Ammon's horn (tissue), 1 donor: ENCODE measurements at places on chromosomes 7 and 10.

DNA sequence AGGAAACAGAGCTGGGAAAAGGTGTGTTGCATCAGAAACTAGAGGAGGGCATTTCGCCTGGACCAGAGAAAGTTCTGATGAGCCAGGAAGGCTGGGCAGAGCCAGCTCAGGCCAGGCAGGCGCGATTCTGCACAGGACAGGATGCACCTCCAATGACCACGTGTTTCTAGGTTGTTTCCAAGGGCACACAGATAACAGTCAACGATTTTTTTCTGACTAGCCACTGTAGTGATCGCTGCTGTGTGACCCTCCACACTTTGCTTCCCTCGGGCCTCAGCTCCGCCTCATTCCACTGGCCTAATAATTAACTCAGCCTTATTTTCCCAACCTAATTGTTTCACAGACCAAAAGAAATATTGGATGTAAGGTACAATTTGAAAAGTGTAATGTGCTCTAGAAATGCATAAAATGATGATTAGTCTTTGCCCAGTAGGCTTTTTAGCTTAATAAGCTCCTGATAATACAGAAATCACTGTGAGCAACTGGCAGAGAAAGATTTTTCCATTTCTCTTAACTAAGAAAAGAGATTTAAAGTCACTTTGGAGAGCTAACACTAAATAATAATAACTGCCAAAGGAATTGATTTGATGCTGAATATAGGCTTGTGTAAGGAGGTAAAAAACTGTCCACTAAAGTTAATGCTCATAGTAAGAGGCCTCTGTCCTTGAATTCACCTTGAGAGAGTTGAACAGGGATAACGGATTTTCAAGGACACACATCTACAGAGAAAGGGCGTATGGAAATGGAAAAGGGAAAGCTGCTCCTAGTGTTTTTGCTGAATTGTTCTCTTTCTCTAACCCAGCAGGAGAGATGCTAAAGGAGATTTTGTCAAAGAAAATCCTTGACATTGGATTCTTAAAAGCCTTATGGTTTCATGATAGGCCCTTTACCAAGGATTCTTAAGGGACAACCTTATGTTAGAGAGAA lies 291.0 kb upstream of the C7orf33 start:
- no peak for DNase-seq

DNA sequence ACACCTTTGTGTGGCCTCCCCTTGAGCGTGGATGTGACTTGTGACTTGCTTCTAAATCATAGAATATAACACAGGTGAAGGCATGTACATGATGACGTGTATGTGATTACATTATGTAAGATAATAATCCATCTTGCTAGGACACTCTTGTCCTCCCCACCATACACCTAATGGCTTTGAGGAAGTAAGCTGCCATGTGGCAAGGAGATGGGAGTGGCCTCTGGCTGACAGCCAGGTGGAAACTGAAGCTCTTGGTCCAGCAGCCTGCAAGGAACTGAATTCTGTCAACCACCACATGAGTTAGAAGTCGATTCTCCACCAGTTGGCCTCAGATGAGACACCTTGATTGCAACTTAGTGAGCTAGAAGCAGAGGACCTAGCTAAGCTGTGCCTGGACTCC lies 67.4 kb upstream of the ELN start:
- no peak for DNase-seq

GRCh38 chr10:5449823-5450222 lies 37.5 kb downstream of the NET1 start:
- DNase-seq = peak; percentile 44

GRCh38 chr7:90597563-90598253 lies 1.6 kb downstream of the CDK14 start:
- DNase-seq = no peak

DNA sequence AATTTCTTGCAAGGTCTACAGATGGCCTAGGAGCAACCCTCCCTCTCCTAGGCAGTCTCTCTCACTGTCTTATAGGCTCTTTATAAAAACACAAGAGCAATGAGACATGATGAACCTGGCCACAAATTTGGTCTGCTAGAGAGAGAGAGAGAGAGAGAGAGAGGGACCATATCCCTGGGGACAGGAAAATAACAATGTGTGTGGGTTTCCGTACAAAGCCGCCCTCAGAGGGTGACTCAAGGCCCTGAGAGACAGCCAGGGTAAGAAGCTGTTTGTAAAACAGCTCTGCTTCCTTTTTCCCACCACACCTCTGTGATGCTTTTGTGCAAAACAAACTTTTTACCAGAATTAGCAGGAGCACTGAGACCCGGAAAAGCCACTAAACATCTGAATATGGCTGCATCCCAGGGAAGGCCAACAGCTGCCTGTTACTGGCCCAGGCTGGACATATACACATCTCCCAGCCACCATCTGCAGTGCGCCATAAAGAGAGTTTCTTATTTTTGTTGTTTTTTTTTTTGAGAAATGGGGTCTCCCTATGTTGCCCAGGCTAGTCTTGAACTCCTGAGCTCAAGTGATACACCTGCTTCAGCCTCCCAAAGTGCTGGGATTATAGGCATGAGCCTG lies 18.4 kb downstream of the GIMAP5 start:
- DNase-seq = no peak

- no peak for DNase-seq
These were observed 25.7 kb upstream of the FAM133B start for GRCh38 chr7:92615861-92616260.

GRCh38 chr10:10310498-10310897 lies 707.2 kb upstream of the CELF2 start:
- no peak for DNase-seq

GRCh38 chr7:99030951-99031350 lies 113.0 kb downstream of the SMURF1 start:
- no peak for DNase-seq

DNA sequence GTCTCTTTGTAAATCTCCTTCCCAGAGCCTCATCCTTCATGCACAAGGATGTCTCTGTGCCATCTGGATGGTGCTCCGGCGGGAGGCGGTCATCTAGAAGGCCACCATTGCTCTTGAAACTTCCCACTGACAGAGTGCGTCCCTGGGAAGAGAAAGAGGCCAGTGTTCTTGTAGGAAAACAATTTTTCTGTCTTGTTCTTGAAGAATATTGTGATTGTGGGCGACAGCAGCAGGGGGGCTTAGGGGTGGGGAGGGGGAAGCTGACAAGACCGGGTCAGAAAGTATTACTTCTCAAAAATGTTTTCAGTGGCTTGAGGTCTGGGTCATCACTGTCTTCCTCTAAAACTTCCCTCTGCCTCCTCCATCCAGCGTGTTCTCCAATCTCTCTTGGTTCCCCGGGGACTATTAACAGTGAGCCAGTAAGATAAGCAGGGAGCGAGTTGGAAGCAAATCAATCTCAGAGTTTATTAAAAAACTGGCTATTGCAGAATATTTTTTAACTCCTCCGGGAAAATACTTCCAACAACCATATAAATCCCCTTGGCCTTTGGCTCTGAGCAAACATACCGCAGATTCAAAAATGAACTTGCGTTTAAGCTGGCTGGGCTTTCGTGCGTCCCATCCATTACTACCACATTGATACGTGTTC lies 597.8 kb upstream of the MGMT start:
- no peak for DNase-seq

DNA sequence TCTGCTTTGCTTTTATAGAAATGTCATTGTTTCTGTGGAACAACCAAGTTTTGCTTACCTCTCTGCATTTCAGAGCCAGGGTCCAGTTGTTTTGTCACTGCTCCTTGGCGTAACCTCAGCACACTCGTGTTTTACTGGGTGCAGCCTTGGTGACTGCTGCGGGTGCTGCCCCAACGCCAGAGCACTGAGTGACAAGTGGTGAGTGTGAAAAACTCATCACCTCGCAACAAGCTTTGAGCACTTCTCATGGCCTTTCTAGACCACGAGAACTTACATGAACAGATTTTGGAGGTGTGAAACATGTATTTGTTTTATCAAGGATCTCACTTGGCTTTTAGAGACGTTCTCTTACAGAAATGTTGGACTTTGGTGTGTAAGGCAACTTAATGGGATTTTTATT lies 31.0 kb downstream of the GLRX3 start:
- no peak for DNase-seq

DNA sequence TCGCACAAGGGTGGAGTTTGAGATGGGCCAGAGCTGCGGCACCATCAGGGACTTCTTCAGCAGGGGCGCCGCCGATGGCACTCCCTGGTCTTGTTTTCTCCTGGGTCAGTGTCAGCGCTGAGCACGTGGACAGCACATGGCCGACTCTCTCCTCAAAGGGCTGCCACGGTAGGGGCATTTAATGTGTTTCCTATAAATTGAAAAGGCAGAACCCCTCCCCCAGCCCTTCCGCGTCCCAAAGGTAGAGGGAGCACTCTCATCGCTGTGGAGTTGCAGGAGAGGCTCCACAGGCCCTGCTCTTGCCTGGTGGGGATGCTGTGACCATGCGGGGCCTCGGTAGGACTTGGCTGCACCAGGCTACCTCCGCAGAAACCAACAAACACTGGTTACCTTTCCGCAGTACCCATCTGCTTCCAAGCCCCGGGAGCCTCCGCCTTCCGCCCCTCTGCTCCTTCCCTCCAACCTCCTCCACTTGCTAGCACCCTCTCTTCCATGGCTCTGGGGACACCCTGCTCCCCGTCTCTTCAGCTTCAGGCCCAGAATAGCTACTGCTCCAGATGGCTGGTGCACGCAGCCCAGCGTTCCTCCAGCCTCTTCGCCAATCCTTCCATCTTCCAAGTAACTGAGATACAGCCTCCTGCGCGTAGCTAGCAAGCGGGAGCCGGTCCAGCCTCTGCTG lies 166.3 kb upstream of the ADCY1 start:
- peak; percentile 48 for DNase-seq

DNA sequence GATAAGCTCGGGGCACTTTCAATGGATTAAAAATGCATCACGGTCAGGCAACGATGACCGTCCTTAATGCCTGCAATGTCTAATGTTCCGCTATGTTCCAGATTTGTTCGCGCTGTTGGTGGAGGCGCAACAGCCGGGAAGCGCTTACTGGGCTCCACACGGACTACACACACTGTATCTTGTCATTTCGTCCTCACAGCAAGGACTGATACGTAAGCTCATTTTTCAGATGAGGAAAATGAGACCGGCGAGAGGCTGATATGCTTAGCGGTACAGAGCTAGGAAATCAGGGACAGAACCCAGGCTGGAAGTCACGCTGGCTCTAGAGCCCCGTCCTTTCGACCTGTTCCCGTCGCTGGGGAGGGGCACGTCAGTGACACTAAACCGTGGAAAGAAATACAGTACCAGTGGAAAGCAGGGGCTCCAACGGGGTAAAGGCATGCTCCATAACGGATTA lies 670 bp downstream of the TPK1 start:
- DNase-seq = peak; percentile 77

DNA sequence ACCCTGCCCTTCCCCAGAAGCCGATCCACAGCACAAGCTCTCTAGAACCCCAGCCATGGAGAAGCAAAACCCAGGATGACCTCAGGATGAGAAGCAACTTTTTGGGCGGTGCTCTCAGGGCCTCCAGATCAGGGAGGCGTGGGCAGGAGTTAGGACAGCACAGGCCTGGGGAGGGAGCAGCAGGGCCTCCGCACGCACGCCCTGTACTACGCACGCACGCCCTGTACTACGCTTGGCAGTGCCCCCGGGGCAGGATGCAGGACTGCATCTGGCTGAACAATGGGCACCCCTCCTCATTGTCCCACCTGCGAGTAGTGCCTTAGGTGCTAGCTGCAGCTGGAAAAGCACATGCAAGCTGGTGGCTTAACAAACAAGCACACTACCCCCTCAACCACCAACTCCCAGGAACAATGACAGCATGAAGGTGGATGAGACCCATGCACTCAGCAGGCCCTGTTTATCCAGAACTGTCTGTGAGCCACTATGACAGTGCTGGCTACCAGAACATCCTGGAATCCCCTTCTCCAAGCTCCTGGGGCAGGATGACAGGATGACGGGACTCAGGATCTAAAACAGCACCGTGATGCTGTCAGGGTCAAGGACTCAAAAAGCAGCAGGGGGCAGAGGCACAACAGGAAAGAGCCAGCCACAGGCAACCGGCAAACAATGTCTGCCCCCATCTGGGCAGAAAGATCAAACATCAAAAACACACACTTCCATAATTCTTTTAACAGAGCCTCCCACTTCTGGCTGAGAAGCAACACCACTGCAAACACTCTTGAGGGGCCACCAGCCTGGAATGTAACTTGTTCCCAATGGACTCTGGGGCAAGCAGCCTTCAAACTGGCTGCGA lies 11.8 kb downstream of the PODXL start:
- DNase-seq = peak; percentile 39

DNA sequence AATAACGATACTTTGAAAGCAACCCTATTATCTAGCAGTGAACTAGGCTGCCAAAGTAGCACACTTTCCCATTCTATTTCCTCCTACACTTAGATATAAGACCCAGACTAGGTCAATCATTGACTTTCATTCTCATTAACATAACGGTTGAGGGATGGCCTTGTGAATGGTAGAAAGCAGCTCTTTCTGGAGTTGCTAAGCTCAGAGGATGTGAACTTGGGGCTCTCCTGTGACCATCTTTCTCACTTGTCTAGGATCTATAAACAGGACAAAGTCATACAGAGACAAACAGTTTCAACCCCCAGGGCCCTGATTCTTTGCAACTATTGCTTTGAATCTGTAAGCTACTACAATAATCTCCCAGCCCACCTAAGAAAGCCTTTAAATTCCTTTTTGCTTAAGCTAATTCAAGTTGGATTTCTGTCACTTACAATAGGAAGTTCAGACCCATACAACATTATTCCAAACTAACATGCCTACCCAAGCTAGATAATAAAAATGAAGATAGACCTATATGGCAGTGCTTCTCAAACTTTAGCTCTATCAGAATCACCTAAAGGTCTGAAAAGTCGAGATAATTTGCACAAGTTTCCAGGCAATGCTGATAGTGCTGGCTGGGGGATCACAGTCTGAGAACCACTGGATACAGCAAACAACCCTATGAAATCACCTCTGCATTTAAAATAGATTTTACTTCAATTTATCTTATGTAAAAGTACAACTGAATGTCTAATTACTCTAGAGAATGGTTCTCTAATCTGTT lies 16.7 kb downstream of the P4HA1 start:
- DNase-seq = no peak

GRCh38 chr10:110610308-110610774 lies 33.8 kb upstream of the RBM20 start:
- peak; percentile 66 for DNase-seq

GRCh38 chr7:151792636-151793035 lies 84.3 kb downstream of the PRKAG2 start:
- no peak for DNase-seq

- DNase-seq = peak; percentile 30
These were observed 5.9 kb downstream of the CPA2 start for GRCh38 chr7:130272381-130273080.

DNA sequence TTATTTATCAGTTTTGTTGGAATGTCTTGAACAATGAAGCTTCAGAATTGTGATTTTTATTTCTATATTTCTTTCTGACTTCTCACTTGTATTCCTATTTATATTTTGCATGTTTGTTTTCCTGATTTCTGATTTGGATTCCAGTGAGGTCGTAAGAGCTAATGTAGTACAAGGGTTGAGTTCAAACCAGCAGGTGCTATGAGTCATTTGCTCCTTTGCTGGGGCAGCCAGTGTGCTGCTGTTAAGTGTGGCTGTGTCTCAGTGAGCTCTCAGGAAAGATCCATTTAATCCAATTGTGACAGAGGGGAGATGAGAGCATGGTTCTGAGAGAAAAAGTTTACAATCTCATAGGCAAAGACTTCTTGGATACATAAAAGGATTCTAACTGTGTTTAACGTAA lies 48.6 kb downstream of the MCU start:
- DNase-seq = no peak
